ENCODE measurements at places on chromosomes 4 and X. TPM values are rescaled to one million over a fixed set of nuclear protein-coding genes. Genes with fewer than 3 reads are reported as not detected.

GRCh38 chr4:18880871-18881270, 859.3 kb upstream of the LCORL start:
- H3K36me3 ChIP-seq: no peaks in the 10 kb centered on the region
- no peak overlapping the region for H3K27ac ChIP-seq
- peaks cover 13% of the 10 kb centered on the region for H3K4me1 ChIP-seq
- H3K27me3 ChIP-seq: no peaks in the 10 kb centered on the region
- no peak overlapping the region for H3K4me3 ChIP-seq

DNA sequence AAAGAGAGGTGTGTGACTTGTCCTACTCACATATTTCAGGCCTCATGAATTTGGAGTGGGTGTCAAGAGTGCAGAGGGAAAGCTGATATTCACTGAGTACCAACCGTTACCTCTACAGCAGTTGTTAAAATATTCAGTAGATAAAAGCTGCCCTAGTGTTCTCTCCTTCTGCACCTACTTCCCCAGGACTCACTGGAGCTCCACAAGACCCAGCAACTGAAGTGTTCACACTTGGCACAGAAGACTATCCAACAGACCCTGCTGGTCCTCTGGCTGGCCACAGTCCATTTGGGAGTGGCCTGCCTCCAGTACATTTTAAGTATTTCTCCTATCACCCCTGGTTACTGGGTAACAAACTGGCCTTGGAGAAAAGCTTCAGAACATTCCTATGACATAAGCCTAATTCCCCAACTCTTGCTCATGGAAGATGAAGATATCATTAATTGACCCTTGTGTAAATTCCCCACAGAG, 70.8 kb downstream of the PPARGC1A start:
- H3K27ac ChIP-seq: no peak overlapping the region
- H3K27me3 ChIP-seq: no peaks in the 10 kb centered on the region
- H3K36me3 ChIP-seq: peaks cover 18% of the 10 kb centered on the region
- DNase-seq: no peak

GRCh38 chrX:103187953-103188475, 26.9 kb upstream of the BEX4 start:
- no peaks in the 10 kb centered on the region for H3K36me3 ChIP-seq
- no peak overlapping the region for H3K4me3 ChIP-seq
- no peak overlapping the region for H3K27ac ChIP-seq
- peaks cover 4% of the 10 kb centered on the region for H3K4me1 ChIP-seq

- H3K36me3 ChIP-seq: peaks cover 1% of the 10 kb centered on the region
- H3K4me3 ChIP-seq: no peak overlapping the region
- no peaks in the 10 kb centered on the region for H3K27me3 ChIP-seq
- peaks cover 18% of the 10 kb centered on the region for H3K4me1 ChIP-seq
- no peak for DNase-seq
Observed at GRCh38 chrX:18294893-18295292, 59.6 kb downstream of the SCML2 start.

UPF3B gene
- total RNA-seq: 8.3 TPM

All from osteocyte (in vitro differentiated cells).